ENCODE measurements at places on chromosomes 2 and 18. TPM values are rescaled to one million over a fixed set of nuclear protein-coding genes. Genes with fewer than 3 reads are reported as not detected.

Gene PLA2R1
- not detected for total RNA-seq

Gene RAX
- total RNA-seq = not detected

Gene DNAJC10
- 45.3 TPM for total RNA-seq

Gene CDH2
- total RNA-seq = not detected

Gene EGR4
- not detected for total RNA-seq

DNA sequence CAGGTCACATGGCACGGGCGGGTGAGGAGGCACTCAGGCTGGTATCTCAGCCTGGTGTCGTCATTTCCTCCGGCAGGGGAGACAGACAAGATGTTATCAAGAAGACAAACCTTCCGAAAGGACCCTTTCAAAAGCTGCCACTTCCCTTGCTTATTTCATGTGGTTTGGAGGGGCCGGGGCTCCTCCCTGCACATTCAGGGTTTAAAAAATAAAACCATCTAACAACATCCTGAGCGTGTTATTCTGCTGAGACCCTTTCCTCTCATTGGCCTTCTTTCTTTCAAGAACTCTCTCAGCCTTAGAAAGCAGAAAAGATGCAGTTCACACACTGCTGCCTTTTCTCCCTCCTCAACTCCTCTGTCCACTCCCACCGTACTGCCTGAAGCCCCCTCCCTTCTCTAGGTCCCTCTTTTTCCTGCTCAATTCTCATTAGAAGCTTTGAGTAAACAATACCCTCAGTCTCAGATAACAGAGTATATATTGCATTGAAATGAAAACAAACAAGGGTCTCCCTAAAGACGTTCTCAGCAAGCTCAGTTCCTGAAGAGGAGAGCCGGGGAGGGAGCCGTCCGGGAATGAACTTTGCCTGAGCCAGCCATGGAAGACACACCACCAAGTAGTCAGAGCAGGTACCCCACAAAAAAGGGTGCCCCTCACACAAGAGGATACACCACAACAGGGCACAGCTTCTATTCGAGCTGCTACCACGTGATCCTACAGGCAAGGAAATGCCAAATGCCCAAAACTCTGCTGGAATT, 9.7 kb downstream of the SMAD7 start:
- H3K4me3 ChIP-seq = peak overlapping the region; percentile 91
- no peaks in the 10 kb centered on the region for H3K27me3 ChIP-seq
- DNase-seq = peak; percentile 76

DNA sequence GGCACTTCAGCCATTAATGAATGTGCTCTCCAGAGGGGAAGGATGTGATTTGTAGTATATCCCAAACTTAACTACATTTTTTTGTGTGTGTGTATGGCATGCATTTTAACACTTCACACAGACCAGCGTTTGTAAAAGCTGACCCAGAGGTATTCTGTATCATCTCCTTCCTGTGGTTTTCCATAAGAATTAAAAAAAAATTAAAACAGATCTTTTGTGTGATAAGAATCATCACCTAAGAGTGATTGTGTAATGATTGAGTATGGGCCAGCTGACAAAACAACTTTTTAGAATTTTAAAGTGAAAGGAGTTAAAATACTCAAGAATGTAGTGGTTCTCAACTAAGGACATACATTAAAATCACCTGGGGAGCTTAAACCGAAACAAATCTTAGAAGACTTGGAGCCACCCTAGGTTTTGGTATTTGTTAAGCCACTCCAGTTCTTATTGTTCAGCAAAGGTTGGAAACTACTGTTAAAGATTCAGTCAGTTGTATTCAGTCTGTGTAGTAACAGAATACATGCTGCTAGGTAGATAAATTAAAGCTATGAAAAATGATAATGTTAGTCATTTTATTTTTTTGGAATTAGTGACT, 120.1 kb downstream of the HAUS1 start:
- DNase-seq = no peak
- H3K4me1 ChIP-seq = peaks cover 61% of the 10 kb centered on the region
- peak overlapping the region; percentile 51 for H3K4me3 ChIP-seq
- peak overlapping the region; percentile 71 for H3K27ac ChIP-seq

GRCh38 chr18:74040008-74040407, 107.6 kb downstream of the FBXO15 start:
- DNase-seq = no peak
- H3K4me1 ChIP-seq = no peaks in the 10 kb centered on the region
- H3K36me3 ChIP-seq = no peaks in the 10 kb centered on the region
- H3K27ac ChIP-seq = no peak overlapping the region
- no peak overlapping the region for H3K4me3 ChIP-seq
- no peaks in the 10 kb centered on the region for H3K27me3 ChIP-seq

DNA sequence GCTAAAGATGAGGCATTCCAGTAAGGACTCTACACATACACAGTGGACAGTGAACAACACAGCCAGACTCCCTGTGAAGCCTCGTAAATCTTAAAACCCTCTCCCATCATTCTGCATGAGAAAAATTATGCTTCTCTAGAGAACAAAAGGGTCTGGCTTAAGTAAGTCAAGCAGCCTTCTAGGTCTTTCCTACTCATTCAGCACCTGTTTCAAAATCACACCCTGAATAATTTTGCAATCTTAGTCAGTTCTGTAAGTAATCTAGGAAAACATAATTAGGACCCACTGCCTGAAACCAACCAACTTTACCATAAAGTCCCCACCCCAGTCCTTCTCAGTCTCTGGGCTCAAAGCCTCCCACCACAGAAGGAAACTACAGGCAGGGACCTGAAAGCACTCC, 19.7 kb downstream of the IAH1 start:
- H3K27me3 ChIP-seq = no peaks in the 10 kb centered on the region
- peak overlapping the region; percentile 36 for H3K27ac ChIP-seq
- H3K36me3 ChIP-seq = peaks cover 27% of the 10 kb centered on the region
- H3K4me1 ChIP-seq = peaks cover 10% of the 10 kb centered on the region
- no peak for DNase-seq

DNA sequence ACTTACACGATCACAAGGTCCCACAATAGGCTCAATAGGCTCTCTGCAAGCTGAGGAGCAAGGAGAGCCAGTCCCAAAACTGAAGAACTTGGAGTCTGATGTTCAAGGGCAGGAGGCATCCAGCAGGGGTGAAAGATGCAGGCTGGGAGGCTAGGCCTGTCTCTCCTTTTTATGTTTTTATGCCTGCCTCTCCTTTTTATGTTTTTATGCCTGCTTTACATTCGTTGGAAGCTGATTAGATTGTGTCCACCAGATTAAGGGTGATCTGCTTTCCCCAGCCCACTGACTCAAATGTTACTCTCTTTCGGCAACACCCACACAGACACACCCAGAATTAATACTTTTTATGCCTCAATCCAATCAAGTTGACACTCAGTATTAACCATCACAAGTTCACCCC, 9.9 kb upstream of the GYPC start:
- no peak overlapping the region for H3K27ac ChIP-seq
- peaks cover 3% of the 10 kb centered on the region for H3K27me3 ChIP-seq
- no peak overlapping the region for H3K4me3 ChIP-seq
- peaks cover 4% of the 10 kb centered on the region for H3K4me1 ChIP-seq

- H3K27ac ChIP-seq = no peak overlapping the region
- no peak overlapping the region for H3K4me3 ChIP-seq
- peaks cover 4% of the 10 kb centered on the region for H3K4me1 ChIP-seq
- H3K27me3 ChIP-seq = peaks cover 17% of the 10 kb centered on the region
- no peak for DNase-seq
- no peaks in the 10 kb centered on the region for H3K36me3 ChIP-seq
Observed at GRCh38 chr2:176567361-176567760, 298.1 kb downstream of the MTX2 start.

GRCh38 chr2:95231723-95232122, 24.4 kb downstream of the ZNF892 start:
- H3K4me3 ChIP-seq = no peak overlapping the region
- no peaks in the 10 kb centered on the region for H3K27me3 ChIP-seq
- H3K36me3 ChIP-seq = peaks cover 2% of the 10 kb centered on the region
- no peaks in the 10 kb centered on the region for H3K4me1 ChIP-seq
- no peak for DNase-seq

GRCh38 chr18:28043631-28044030, 133.3 kb downstream of the CDH2 start:
- H3K36me3 ChIP-seq = no peaks in the 10 kb centered on the region
- no peak for DNase-seq
- no peaks in the 10 kb centered on the region for H3K4me1 ChIP-seq
- H3K27me3 ChIP-seq = no peaks in the 10 kb centered on the region

GRCh38 chr2:69221960-69222751, 164.9 kb downstream of the GFPT1 start:
- no peaks in the 10 kb centered on the region for H3K4me1 ChIP-seq
- no peak overlapping the region for H3K27ac ChIP-seq
- H3K36me3 ChIP-seq = no peaks in the 10 kb centered on the region
- H3K27me3 ChIP-seq = peaks cover 25% of the 10 kb centered on the region
- DNase-seq = no peak

- H3K27ac ChIP-seq = peak overlapping the region; percentile 94
- H3K36me3 ChIP-seq = peaks cover 3% of the 10 kb centered on the region
- peaks cover 57% of the 10 kb centered on the region for H3K4me1 ChIP-seq
- peak overlapping the region; percentile 81 for H3K4me3 ChIP-seq
- H3K27me3 ChIP-seq = no peaks in the 10 kb centered on the region
Observed at GRCh38 chr2:43194121-43194869, 32.1 kb downstream of the ZFP36L2 start.

GRCh38 chr2:141526760-141527159, 604.1 kb downstream of the LRP1B start:
- no peak overlapping the region for H3K4me3 ChIP-seq
- H3K36me3 ChIP-seq = no peaks in the 10 kb centered on the region
- DNase-seq = no peak
- H3K4me1 ChIP-seq = no peaks in the 10 kb centered on the region
- H3K27ac ChIP-seq = no peak overlapping the region
- H3K27me3 ChIP-seq = no peaks in the 10 kb centered on the region

- H3K27me3 ChIP-seq = peaks cover 9% of the 10 kb centered on the region
- no peak overlapping the region for H3K4me3 ChIP-seq
- H3K4me1 ChIP-seq = no peaks in the 10 kb centered on the region
- H3K27ac ChIP-seq = no peak overlapping the region
- H3K36me3 ChIP-seq = no peaks in the 10 kb centered on the region
Observed at GRCh38 chr2:199490049-199490448, 32.3 kb upstream of the SATB2 start.

DNA sequence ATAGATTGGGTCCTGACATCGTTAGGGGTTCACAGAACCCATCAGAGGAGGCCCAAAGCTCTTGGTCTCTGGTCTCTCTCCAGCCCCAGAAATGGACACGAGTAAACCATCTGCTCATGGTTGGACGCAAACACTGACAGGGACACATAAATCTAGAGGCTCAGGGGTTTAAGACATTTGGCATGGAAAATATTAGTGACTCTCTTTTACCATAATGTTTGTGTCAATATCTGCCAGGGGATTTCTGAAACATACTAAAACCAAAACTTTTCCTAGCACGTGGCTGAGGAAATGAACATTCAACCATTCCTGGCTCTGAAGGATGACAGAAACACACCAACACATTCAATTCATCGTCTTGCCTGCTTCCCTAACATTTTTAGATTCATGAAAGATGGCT, 226.2 kb downstream of the SP3 start:
- no peaks in the 10 kb centered on the region for H3K4me1 ChIP-seq
- no peak for DNase-seq
- peaks cover 19% of the 10 kb centered on the region for H3K27me3 ChIP-seq
- H3K36me3 ChIP-seq = no peaks in the 10 kb centered on the region
- no peak overlapping the region for H3K27ac ChIP-seq

GRCh38 chr2:98899041-98899702, 36.9 kb downstream of the CRACDL start:
- DNase-seq = no peak
- peaks cover 4% of the 10 kb centered on the region for H3K27me3 ChIP-seq
- no peaks in the 10 kb centered on the region for H3K4me1 ChIP-seq
- no peak overlapping the region for H3K27ac ChIP-seq

DNA sequence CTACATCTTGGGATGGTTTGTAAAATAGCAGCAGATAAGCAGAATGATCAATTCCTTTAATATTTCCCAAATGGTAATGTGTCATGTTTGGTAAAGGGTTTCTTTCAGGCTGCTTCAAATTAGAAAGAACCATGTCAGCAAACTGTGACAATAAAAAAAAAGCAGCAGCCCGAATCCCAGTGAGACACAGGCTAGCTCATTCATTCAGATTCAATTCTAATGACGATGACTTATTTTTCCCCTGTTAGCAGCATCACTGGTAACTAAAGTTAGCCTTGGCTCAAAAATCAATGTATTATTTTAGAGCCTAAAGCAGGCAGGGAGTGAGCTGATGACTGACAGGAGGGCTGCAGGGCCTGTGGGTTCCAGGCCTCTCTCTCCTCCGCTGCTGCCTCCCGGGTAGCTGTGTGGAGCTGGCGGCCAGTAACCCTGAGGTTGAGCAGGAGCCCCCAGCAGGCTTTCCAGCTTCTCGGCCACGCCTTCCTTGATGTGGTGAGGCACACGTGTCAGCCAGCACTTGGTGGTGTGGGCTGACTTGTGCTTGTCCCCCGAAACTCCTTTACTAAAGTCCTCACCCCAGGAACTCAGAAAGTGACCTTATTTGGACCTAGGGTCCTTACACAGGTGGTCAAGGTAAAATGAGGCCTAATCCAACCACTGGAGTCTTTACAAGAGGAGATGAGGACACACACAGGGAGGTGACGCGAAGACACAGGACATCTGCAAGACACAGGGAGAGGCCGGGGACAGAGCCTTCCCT, 120.5 kb upstream of the HS6ST1 start:
- H3K27ac ChIP-seq = no peak overlapping the region
- H3K4me3 ChIP-seq = no peak overlapping the region

DNA sequence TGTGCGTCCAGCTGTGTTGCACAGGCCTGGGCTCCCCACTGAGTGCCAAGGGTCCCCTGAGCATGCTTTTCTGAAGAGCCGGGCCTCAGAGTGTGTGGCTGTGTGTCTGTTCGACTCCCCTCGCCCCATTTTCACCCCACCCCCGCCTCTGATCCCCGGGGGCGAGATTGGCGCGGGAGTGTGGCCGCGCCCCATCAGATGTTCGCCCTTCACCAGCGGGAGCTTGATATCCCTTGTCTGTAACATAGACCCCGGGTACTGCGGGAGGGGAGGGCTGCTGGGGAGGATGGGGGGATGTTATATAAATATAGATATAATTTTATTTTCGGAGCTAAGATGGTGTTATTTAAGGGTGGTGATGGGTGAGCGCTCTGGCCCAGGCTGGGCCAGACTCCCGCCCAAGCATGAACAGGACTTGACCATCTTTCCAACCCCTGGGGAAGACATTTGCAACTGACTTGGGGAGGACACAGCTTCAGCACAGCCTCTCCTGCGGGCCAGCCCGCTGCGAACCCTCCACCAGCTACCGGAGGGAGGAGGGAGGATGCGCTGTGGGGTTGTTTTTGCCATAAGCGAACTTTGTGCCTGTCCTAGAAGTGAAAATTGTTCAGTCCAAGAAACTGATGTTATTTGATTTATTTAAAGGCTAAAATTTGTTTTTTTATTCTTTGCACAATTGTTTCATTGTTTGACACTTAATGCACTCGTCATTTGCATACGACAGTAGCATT, 1.5 kb downstream of the RHOB start:
- H3K27ac ChIP-seq = no peak overlapping the region
- no peak for DNase-seq
- peaks cover 3% of the 10 kb centered on the region for H3K4me1 ChIP-seq
- H3K36me3 ChIP-seq = no peaks in the 10 kb centered on the region
- no peak overlapping the region for H3K4me3 ChIP-seq
- peaks cover 65% of the 10 kb centered on the region for H3K27me3 ChIP-seq
